Stimulated activated CD4-positive, alpha-beta T cell treated with anti-CD3 and anti-CD28 coated beads, Interleukin-12 subunit alpha, Interleukin-12 subunit beta, amount 100 ng/mL, for 48 hours (primary cell): ENCODE measurements at places on chromosomes 4 and X.

DNA sequence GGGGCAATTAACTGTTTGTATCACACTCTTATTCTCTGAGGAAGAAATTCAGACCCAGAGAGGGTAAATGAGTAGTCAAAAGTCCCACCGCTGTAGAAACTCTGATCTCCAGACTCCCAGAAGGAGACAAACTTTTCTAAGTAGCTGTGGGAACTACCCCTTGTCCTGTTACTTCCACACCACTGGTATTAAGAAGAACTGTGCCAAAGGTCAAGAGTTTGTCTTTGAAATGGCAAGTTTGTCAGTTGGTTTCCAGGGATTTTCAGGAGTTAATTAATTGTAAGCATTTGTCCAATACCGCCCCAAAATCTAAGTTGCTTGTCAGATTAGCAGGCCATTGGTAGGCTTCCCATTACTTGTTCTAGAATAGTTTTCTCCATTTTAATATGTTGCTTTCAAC lies 85.7 kb downstream of the GC start:
- no peak for DNase-seq

DNA sequence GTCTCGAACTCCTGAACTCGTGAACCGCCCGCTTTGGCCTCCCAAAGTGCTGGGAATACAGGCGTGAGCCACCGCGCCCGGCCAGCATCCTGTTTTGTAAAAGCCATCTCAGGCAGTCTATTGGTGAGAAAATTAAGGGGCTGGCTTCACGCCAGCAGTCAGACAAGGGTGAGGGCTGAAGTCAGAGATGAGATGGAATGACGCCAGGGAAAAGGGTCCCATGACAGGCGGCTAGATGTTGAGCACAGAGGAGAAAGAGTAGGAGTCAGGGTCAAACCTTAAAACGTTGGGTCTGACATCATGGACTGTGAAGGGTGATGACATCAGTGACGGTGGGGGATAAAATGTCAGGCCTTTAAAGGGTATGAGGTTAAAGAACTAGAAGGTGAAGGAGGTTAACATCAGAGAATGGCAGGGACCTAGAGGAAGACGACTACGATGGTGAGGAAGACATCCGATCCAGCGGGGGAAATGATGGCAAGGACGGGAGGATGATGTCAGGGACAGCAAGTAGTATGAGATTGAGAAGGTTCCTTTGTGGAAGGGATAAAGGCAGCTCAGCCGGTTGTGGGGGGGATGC lies 504 bp upstream of the RBM3 start:
- peak; percentile 7 for DNase-seq

DNA sequence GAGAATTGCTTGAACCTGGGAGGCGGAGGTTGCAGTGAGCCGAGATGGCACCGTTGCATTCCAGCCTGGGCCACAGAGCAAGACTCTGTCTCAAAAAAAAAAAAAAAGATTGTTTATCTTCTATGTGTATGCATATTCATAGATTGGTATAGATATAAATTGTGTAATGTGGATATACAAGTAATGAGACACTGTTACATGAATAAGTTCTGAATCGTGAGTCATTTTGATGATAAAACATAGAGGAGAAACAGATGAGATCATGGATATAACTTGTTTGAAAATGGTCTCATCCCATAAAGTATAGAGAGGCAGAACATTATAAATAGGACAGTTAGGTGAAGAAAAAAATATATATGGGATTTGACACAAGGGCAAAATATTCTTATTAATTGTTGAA lies 628.0 kb downstream of the IL1RAPL1 start:
- DNase-seq: no peak

GRCh38 chr4:89303814-89304388 lies 3.7 kb downstream of the GPRIN3 start:
- no peak for DNase-seq

GRCh38 chr4:49000806-49001205 lies 14.7 kb downstream of the CWH43 start:
- DNase-seq: no peak
